ENCODE measurements at places on chromosomes 2 and 18. TPM values are rescaled to one million over a fixed set of nuclear protein-coding genes. Genes with fewer than 3 reads are reported as not detected.

The IL37 gene
- 0.33 TPM for total RNA-seq

The SLC16A14 gene
- 0.40 TPM for total RNA-seq

The ASTL gene
- total RNA-seq, result 0.25 TPM

GRCh38 chr2:144745424-144745823, 225.5 kb upstream of the ZEB2 start:
- no peaks in the 10 kb centered on the region for H3K4me1 ChIP-seq
- no peaks in the 10 kb centered on the region for H3K27me3 ChIP-seq
- H3K27ac ChIP-seq, result no peak overlapping the region
- no peak for DNase-seq

GRCh38 chr2:236510034-236510433, 59.6 kb upstream of the ACKR3 start:
- peaks cover 4% of the 10 kb centered on the region for H3K4me1 ChIP-seq
- peaks cover 53% of the 10 kb centered on the region for H3K27me3 ChIP-seq
- no peaks in the 10 kb centered on the region for H3K36me3 ChIP-seq

DNA sequence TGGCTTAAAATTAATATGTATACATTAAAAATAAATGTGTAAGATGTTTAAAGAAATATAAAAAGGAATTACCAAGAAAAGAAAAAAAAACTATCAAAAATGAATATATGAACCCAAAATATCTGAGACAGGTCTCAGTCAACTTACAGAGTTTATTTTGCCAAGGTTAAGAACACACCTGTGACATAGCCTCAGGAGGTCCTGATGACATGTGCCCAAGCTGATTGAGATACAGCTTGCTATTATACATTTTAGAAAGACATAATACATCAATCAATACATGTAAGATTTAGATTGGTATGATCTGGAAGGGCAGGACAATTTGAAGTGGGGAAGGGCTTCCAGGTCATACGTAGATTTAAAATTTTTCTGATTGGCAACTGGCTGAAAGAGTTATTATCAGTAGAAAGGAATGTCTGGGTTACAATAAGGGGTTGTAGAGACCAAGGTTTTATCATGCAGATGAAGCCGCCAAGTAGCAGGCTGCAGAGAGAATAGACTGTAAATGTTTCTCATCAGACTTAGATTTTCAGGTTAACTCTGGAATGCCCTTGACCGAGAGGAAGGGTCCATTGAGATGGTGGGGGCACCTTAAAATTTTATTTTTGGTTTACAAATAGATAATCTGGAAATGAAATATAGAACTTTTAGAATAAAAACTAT, 74.7 kb downstream of the EXOC6B start:
- H3K36me3 ChIP-seq, result no peaks in the 10 kb centered on the region
- H3K27me3 ChIP-seq, result no peaks in the 10 kb centered on the region
- no peaks in the 10 kb centered on the region for H3K4me1 ChIP-seq
- DNase-seq, result no peak
- no peak overlapping the region for H3K27ac ChIP-seq
- no peak overlapping the region for H3K4me3 ChIP-seq

DNA sequence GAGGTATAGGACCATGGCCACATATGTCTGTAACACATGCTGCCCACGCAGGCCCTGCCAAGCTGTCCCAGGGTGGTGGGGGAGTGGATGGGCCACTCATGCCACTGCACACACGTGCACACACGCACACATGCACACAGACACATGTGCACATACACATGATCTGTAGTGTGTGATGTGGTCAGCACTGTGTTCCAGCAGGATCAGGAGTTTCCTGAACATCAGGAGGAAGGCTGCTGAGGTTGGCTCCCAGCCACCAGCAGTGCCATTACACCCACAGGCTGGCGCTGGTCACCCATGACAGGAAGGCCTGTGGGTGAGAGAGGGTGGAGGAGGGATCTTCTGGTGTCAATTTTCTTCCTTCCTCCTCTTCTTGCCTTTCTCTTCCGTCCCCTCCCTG, 44.7 kb downstream of the POMC start:
- H3K27ac ChIP-seq, result no peak overlapping the region
- H3K4me1 ChIP-seq, result no peaks in the 10 kb centered on the region
- H3K27me3 ChIP-seq, result peaks cover 5% of the 10 kb centered on the region
- no peak overlapping the region for H3K4me3 ChIP-seq
- no peaks in the 10 kb centered on the region for H3K36me3 ChIP-seq
- no peak for DNase-seq

DNA sequence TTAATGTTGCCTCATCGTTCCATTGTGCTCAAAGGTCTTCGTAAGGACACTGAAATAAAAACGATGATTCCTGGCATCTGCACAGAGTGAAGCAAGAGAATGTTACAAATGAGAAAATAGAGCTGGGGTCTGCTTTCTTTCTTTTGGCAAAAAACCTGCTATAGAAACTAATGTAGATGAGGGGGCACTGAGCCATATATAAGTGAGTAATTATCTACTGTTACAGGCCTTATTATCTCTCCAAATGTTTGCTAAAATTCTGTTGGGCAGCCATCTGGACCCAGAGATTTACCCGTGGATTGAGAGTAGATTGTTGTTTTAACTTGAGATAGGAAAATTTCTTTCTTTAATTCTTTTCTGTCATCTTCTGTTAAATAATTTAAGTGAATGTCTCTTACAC, 472.5 kb upstream of the PIK3C3 start:
- no peak overlapping the region for H3K4me3 ChIP-seq
- no peaks in the 10 kb centered on the region for H3K36me3 ChIP-seq
- no peak overlapping the region for H3K27ac ChIP-seq
- DNase-seq, result no peak

GRCh38 chr2:217938036-217938435, 64.8 kb downstream of the TNS1 start:
- peaks cover 2% of the 10 kb centered on the region for H3K4me1 ChIP-seq
- H3K36me3 ChIP-seq, result no peaks in the 10 kb centered on the region
- H3K4me3 ChIP-seq, result no peak overlapping the region
- no peak overlapping the region for H3K27ac ChIP-seq
- peaks cover 21% of the 10 kb centered on the region for H3K27me3 ChIP-seq

DNA sequence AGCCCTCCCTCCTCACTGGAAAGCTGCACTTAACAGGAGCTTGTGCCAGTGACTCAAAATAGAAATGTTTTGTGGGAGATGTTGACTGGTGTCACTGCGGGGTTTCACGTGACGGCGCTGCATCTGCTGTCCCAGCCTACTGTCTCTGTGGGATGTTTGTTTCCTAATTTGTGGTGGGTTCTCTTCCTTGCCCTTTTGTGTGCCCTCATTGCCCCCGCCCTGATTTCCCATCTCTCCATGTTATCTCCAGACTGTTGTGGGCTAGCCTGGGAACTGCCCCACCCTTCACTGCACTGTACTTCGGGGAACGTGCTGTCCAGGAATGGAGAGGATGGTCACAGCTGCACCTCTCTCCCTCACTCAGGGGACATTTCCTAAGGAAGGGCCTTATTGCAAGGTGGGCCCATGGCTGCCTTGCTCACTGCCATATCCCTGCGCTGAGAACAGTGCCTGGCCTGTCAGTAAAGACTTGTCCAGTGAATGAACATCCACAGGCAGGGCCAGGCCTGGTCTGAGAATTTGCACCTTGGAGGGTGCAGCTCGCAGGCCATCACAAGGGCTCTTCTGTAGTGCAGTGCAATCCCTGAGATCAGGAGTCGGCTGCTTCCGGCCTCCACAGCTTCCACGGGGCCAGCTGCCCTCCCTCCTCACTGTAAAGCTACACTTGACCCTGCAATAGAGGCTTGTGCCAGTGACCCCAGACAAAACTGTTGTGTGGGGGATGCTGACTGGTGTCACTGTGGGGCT, 18.1 kb downstream of the ZAP70 start:
- no peak overlapping the region for H3K4me3 ChIP-seq
- H3K27ac ChIP-seq, result no peak overlapping the region

DNA sequence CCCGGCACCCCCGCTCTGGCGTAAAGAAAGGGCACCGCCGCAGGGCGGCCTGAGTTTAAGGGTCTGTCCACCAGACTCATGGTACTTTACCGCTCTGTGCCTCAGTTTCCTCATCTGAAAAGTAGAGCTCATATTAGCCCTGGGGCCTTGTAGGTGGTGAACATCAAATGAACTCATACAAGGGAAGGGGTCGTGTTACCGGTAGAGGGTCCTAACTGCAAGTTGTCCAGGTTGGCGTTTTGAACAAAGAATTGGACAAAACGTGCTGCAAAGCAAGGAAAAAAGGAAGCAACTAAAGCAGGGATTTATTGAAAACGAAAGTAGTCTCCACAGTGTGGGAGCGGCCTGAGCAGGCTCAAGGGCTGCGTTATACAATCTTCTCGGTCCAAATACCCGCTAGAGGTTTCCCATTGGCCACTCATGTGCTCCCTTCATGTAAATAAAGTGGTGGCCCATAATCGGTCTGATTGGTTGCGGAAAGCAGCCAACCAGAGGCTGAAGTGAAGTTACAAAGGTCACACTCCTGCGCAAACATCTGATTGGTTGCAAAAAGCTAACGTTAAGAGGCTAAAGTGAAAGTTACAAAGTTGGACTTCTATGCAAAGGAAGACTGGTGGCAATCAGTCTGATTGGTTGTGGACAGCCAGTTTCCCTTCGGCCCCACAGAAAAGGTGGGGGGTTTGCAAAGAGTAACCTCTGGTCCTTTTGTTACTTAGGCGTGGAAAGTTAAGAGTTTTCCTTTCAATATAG, 80.7 kb upstream of the LDLRAD4 start:
- H3K4me1 ChIP-seq, result peaks cover 30% of the 10 kb centered on the region
- H3K36me3 ChIP-seq, result peaks cover 3% of the 10 kb centered on the region
- H3K27me3 ChIP-seq, result peaks cover 13% of the 10 kb centered on the region
- peak overlapping the region; percentile 75 for H3K27ac ChIP-seq

- no peaks in the 10 kb centered on the region for H3K27me3 ChIP-seq
- DNase-seq, result no peak
- H3K27ac ChIP-seq, result peak overlapping the region; percentile 21
- H3K36me3 ChIP-seq, result peaks cover 12% of the 10 kb centered on the region
- no peak overlapping the region for H3K4me3 ChIP-seq
- peaks cover 30% of the 10 kb centered on the region for H3K4me1 ChIP-seq
Measured at GRCh38 chr2:130185436-130185835, 3.4 kb downstream of the MZT2B start.
